Uterus (tissue), 4 donors: ENCODE measurements at places on chromosomes 13 and 19. TPM values are rescaled to one million over a fixed set of nuclear protein-coding genes. Genes with fewer than 3 reads are reported as not detected.

GRCh38 chr19:33430674-33431277 lies 57.3 kb downstream of the CEBPG start:
- DNase-seq: peak; percentile 35

TMEM38A gene
- total RNA-seq: 3.5 TPM

DNA sequence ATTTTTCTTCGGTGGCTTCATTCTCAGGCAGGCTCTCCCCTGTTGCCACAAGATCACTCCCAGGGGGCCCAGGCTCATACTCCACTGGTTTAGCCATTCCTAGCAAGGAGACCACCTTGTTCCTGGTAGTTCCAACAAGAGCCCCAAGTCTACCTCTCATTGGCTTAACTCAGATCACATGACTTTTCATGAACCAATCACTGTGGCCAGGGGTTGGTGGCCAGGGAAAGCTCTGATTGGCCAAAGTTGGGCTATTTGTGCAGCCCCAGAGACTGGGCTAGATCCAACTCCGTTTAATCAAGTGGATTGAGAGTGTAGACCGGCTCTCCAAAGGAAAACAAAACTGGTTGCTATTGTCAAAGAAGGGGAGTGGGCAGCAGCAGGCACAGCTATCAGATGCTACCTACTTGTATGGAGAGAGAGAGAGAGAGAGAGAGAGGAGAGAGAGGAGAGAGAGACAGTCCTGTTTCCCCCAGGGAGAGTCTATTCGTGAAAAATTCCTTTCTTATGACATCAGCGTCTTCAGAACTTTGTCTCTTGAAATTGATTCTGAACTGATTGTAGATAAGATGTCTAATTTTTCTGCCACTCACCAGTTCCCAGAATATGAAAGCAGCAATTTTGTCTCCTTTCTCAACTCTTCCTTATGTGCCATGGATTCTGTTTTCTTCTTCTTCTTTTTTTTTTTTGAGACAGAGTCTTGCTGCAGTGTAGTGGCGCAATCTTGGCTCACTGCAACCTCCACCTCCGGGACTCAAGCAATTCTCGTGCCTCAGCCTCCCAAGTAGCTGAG lies 5.9 kb downstream of the CEACAM19 start:
- DNase-seq: no peak

DNA sequence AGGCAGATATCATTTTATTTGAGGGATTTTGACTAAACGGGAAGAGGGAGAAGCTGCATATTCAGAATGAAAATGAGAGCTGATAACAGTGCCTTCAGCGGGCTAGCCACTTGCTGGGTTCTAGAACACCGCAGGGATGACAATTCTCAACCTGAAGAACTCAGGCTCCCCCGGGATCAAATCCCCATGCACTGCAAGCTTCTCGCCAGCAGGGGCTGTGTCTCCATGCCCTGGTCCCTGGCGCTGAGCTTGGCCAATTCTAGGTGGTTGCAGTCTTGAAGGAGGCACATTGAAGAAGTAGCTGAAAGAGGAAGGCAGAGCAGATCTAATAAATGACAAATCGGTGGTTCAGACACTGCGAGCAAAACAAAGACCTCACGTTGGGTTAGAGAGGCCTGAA lies 128.7 kb downstream of the UQCRFS1 start:
- no peak for DNase-seq

- DNase-seq: no peak
Measured at GRCh38 chr19:7927605-7928333, 1.8 kb upstream of the CTXN1 start.

ZNF490 gene
- total RNA-seq: 0.59 TPM

DNA sequence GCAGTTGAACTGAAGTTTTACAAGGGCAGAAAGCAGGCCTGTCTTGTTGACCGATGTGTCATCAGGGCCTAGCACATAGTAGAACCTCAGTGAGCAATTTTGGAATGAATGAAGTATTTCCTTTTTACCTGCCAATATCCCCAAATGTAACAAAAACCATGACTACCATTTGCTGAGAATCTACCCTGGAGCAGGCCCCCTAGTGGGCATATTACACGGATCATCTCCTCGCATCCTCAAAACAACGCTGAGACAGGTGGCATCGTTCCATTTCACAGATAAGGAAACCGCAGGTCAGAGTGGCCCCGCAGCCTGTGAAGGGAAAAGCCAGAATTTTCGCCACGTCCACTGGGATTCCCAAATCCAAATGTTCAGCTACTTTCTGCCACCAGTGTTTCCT lies 77.9 kb downstream of the CACNA1A start:
- no peak for DNase-seq

- DNase-seq: no peak
Measured at GRCh38 chr13:80012251-80012650, 328.7 kb downstream of the SPRY2 start.

ZNF554 gene
- total RNA-seq: 3.1 TPM

GDF15 gene
- 0.41 TPM for total RNA-seq

CBY2 gene
- total RNA-seq: not detected

NCAN gene
- not detected for total RNA-seq

- DNase-seq: no peak
Measured at GRCh38 chr19:39248806-39249205, at the start of gene IFNL4. Gene IFNL4, minus strand, starts transcription at chr19:39248856.

GRCh38 chr19:45321848-45322247 lies 827 bp downstream of the CKM start:
- no peak for DNase-seq
